Esophagus squamous epithelium (tissue), 5 donors: ENCODE measurements at places on chromosomes 1 and 21. TPM values are rescaled to one million over a fixed set of nuclear protein-coding genes. Genes with fewer than 3 reads are reported as not detected.
A peak's percentile ranks its signal among the peaks of the same experiment; 100 is the strongest.

DNA sequence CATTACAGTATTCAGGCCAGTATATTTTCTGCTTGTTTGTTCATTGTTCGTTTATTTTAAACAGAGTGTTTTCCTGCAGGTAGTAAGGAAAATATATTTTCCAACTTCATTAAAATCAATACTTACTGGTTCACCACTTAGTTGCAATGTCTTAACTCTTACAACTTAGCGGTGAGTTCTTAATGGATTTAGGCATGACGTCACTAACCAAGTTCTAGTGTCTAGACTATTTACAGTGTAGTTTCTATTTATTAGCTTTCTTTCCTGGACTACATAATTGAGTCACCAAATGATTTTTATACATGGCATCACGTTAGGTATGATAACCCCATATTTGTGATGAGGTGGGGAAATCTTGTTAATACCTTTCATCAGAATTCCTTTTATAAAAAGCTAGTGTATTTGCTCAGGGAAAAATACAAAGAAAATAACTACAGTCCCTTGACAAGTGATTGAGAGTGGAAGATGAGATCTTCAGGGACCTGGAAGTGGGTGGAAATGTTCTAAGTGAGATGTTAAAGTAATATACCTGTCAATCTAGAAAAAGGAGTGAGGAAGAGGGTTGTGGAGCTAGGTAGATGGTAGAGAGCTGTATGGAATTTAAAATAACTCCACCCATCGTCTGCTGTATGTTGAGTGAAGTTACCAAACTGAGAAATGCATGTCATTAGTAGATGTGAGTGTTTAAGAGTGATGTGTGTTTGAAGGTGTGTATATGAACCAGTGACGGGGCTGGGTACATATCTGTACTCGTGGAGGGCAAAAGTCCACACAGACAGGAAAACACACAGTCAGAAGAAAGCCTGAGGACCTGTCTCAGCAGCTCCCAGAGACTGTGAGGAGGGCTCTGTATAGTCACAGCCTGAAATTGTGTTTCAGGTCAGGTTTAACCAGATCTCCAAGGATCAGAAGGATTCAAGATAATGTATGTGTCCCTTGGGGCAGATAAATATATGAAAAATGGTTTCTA is 197.6 kb upstream of the ADAMTS5 start:
- H3K4me3 ChIP-seq, result no peak overlapping the region
- H3K4me1 ChIP-seq, result no peaks in the 10 kb centered on the region
- no peak overlapping the region for H3K27ac ChIP-seq
- no peaks in the 10 kb centered on the region for H3K36me3 ChIP-seq

DNA sequence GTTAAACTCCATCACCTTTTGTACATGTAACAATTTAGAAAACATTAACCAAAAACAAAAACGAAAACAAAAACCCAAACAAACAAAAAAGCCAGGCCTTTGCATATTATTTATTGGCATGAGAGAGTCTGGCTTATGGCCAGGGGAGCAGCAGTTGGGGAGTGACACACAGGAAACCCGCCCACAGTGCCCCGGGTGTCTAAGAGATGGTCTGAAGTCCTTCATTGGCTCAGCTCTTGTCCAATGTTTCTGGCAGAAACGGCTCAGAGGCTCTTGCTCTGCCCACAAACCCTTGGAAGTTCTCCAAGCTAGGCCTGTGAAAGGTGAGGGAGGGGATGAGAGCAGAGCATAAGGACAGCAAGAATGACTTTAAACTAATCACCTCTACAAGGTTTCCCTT is 131.5 kb downstream of the CNIH3 start:
- H3K4me3 ChIP-seq, result no peak overlapping the region
- no peaks in the 10 kb centered on the region for H3K27me3 ChIP-seq
- no peaks in the 10 kb centered on the region for H3K4me1 ChIP-seq
- no peak for DNase-seq
- H3K27ac ChIP-seq, result no peak overlapping the region

Gene HJV
- total RNA-seq, result not detected

Gene ADAMTS4
- total RNA-seq, result 1.5 TPM

Gene LGR6
- 3.3 TPM for total RNA-seq

Gene KCNE2
- not detected for total RNA-seq

- no peak for DNase-seq
- H3K27ac ChIP-seq, result no peak overlapping the region
- H3K27me3 ChIP-seq, result no peaks in the 10 kb centered on the region
These were observed 6.4 kb upstream of the SMPDL3B start for GRCh38 chr1:27928216-27928954.

GRCh38 chr1:40380817-40381216 is 7.3 kb downstream of the SMAP2 start:
- peaks cover 53% of the 10 kb centered on the region for H3K4me1 ChIP-seq
- no peak for DNase-seq
- no peaks in the 10 kb centered on the region for H3K36me3 ChIP-seq
- H3K27me3 ChIP-seq, result no peaks in the 10 kb centered on the region
- peak overlapping the region; percentile 81 for H3K27ac ChIP-seq
